ENCODE measurements at places on chromosomes 11 and 22.
A peak's percentile ranks its signal among the peaks of the same experiment; 100 is the strongest.

- DNase-seq: no peak
These were observed 6.0 kb upstream of the TRIM34 start for GRCh38 chr11:5618807-5619206.

GRCh38 chr22:20741008-20741633 lies 32.8 kb upstream of the SERPIND1 start:
- DNase-seq: no peak

DNA sequence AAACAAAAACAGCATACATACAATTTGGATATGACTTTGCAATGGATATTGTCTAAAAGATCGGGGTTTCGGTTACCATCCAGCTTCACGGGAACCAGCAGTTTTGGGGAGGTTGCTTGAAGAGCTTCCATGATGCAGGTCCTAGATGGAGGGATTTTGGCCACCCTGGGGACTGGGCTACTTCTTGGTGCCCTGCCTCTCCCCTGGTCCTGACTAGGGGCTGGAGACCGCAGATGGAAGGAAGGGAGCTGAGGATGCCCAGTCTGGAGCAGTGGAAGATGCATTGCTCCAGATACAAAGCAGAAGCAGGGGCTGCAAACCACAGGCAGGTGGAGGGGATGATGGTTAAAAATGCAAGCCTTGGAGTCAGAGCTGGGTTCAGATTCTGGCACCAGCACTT lies 13.5 kb downstream of the SOX10 start:
- DNase-seq: no peak

DNA sequence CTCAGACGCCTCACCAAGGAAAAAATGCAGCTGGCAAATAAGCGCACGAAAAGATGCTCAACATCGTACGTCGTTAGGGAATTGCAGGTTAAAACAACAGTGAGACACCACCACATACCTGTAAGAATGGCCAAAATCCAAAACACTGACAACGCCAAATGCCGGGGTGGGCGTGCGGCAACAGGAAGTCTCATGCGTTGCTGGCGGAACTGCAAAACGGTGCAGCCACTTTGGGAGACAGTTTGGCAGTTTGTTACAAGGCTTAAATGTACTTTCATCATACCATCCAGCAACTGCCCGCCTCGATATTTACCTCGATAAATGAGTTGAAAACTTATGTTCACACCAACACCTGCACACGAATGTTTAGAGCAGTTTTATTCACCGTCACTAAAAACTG lies 7.5 kb upstream of the CTSD start:
- DNase-seq: no peak

DNA sequence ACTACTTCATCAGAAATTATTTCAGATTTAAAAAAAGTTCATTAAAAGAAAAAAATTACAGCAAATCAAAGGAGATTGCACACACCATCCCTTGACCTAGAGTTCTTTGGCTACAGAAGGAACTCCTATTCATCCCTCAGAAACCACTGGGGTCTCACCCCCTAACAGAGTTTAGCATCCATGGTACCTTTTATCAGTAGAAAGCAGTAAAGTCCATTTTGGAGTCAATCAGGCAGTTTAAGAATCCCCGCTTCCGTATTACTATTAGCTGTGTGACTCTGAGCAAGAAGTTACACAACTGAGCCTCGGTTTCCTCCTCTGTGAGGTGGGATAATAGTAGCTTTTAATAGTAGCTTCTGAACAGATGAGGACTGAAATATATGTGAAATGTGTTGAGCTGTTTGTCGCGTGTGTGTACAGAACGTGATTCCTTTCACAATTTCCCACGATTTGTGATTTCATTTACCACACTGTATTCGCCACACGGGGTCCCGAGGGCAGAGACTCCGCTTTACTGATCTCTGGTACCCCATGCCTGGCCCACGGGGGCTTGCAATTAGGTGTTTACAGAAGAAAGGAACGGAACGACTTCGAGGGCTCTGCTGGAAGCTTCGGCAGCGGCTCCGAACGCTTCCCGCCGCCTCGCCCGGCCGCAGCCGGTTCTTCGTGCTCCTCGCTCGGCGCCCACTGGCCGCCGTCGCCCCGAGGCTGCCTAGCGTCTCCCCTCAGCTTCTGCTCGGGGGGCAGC lies 72.5 kb upstream of the ZBED5 start:
- no peak for DNase-seq

DNA sequence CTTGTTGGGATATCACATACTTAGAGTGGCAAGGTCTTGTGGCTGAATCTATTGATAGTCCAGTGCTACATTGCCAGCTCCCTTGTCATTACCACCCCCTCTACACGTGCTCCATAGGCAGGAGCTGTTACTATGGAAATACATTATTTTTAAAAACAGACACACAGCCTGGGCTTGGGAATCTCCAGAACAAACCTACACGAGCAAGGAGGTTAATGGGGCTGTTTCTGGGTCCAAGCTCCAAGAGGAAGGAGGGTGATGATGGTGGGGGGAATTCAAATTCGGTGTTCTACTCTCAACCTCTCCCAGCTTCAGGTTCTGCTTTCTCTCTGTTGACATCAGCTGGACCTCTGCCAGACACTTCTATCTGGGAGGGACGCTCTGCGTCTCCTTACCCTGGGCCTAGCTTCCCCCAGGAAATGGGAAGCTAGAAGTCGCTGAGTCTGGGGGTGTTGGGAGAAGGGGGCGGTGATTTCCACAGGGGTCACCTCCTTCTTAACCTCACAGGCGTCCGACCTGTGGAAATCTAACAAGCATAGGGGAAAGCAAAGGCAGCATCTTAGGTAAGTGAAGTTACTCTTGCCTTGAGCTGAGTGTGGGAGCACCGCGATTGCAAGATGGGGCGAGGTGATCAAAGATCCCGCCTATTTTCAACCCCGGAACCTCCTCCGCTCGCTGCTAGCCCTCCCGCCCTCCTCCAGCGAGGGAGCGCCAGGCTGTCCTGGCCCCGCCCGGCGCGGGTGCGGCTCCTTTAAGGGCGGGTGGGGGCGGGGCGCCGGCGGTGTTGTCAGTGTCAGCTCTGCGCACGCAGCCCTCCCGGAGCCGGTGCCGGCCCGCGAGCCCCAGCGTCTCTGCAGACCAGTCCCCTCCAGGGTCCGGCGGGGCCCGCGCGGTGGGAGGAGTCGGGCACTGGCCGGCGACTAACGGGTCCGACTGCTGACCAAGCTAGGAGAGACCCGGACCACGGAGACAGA lies at the start of gene C2CD2L:
Gene C2CD2L, plus strand, starts transcription at position 781 of the 974 bp plus-strand sequence. CDS start 398 bp downstream, outside the sequence.
- peak; percentile 43 for DNase-seq

- no peak for DNase-seq
These were observed 8.9 kb downstream of the APOBEC3A start for GRCh38 chr22:38966380-38966702.

GRCh38 chr11:5394091-5394490 lies 10.5 kb downstream of the OR51M1 start:
- no peak for DNase-seq

GRCh38 chr11:18739685-18740084 lies 13.7 kb upstream of the IGSF22 start:
- no peak for DNase-seq

- DNase-seq: no peak
These were observed 14.1 kb downstream of the CREB3L1 start for GRCh38 chr11:46291441-46292150.

DNA sequence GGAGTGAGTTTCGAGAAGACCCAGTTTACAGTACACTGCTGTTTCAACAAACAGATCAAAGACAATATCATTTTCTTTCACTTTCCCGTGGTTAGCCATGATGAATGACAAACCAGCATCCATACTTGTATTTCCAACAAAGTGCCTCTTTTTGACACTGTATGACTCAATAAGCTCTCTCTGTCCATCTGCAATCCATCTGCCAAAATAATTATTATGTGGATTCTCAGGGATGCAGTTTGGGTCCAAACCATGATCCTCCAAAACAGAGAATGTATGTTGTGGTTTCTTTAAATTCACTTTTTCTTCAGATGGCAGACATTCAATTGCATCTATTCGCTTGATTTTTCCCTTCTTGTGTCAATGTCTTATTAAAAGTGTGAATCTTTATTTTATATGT lies 37.8 kb upstream of the RASD2 start:
- DNase-seq: no peak

- DNase-seq: no peak
These were observed 677.6 kb downstream of the NTM start for GRCh38 chr11:132048040-132048439.

Data from NCI-H187 treated with DMSO at 0.1 percent for 48 hours (cell line).